ENCODE measurements at places on chromosomes 11 and 22.
A peak's percentile ranks its signal among the peaks of the same experiment; 100 is the strongest.

DNA sequence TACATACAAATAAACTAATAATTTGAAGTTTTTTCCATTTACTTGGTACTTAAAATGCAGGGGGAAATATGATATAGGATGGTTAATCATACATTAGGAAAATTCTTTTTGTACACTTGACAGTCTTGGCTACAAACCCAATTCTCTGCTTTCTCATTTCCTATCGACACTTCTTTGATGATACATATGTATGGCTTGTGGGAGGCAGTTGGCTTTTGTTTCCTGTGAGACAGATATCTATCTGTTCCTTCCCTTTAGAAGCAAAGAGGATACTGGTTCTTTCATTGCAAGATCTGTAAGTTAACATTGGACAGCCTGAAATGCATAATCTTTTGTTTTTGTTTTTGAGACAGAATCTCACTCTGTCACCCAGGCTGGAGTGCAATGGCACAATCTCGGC lies 47.9 kb upstream of the ADORA2A start:
- DNase-seq: no peak

DNA sequence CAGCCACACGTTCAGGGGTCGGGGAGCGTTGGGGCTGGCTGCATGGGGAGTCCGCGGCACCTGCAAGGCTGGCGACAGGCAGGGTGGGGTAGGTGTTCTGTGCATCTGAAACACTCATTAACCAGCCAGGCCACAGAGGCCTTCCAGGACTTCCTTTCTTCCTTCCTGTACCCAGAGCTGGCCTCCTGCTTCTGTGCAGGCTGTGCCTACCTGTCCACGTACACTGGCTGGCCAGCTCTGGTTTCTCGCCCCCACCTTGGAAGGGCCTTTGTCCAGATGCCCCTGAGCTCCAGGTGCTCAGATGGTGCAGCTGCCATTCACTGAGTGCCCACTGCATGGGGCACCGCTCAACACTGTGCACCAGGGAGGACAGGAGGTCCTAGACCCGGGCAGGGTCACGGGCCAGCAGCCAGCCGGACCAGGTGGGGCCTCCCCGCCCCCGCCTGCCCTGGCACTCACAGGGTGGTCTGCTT lies 15.9 kb downstream of the TTLL12 start:
- DNase-seq: no peak

DNA sequence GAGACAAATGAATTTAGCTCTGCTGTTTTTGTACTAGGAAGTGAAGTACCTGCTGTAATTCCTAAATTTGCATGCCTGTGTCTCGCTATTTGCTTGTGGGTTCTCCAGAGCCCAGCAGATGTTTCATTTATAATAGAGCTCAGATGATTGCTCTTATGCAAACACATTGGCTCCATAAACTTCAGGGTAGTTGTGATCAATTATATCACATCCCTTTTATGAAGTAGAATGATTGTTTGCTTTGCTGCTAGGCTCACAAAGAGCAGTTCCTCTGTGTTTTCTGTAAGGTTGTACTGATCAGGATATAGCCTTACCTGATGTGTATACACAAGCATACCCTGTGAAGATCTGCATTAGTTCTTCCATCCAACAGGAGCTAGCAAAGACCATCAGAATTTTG lies 64.1 kb downstream of the C11orf87 start:
- no peak for DNase-seq

GRCh38 chr11:79648766-79649520 lies 208.1 kb upstream of the TENM4 start:
- DNase-seq: no peak

GRCh38 chr22:30204015-30204741 lies 42.4 kb downstream of the LIF start:
- DNase-seq: no peak

DNA sequence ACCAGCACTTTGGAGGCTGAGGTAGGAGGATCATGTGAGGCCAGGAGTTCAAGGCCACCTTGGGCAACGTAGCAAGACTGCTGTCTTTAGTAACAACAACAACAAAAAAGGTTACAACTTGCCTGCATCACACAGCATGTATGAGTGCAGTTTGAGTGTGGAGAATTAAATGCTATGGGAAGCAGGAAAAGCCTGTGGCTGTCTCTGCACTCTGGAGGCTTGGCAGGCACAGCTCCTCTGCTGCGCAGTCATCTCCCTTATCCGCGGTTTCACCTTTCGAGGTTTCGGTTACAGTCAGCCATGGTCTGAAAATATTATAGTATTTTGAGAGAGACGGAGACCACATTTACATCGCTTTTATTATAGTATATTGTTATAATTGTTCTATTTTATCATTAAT lies 2.9 kb downstream of the MICAL2 start:
- DNase-seq: no peak

DNA sequence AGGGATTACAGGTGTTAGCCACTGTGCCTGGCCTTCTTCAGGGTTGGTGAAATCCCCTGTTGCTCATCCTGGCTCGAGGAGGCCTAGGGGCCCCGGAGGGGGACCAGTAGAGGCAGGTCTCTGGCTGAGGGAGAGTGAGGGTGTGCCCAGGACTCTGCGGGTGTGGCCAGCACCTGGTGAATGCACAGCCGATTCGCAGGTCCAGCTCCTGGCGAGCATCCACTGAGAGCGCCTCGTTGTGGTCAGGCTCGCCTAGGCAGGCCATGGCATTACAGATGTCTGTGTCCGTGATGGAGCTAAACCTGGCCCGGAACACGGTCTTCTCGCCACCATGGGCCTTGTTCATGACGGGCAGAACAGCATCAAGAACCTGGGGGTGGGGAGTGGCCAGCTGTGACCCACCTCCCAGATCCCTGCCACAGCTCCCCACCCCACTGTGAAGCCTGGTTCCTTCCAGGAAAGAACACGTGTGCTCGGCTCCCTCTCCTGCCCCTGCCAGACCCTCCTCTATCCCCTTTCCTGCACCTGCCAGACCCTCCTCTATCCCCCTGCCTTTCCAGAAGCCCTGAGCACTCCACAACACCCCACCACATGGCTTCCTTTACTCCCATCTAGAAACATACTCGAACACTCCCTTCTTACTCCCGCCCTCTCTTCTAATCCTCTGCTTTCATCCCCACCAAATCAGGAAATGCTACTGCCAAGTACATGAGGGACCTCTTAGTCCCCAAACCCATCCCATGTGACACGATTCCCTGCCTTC lies 12.4 kb downstream of the TOP3B start:
- no peak for DNase-seq

- DNase-seq: no peak
These were observed 49.6 kb upstream of the MPEG1 start for GRCh38 chr11:59262177-59262818.

- DNase-seq: no peak
These were observed 163.6 kb downstream of the NTM start for GRCh38 chr11:131533998-131534397.

- no peak for DNase-seq
These were observed 23.1 kb upstream of the CHST1 start for GRCh38 chr11:45688472-45689033.

- DNase-seq: no peak
These were observed 481.8 kb upstream of the TENM4 start for GRCh38 chr11:79922641-79923040.

DNA sequence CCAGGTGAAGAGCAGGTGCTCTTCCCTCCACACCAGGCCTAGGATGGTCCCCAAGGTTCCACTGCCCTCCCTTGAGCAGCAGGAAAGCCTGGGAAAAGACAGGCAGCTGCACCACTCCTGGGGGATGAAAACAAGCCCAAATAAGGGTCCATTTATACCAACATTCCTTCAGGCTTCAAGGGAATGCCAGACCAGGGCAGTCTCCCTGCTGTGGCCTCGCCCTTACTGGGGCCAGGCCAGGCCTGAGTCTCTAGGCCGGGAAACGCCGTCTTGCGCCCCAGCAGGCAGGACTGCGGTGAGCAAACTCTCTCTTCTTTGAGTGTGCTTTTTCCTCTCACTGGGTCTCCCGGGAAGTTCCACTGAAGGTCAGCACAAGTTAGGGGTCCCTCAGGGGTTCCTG lies 443.5 kb downstream of the SOX6 start:
- no peak for DNase-seq

DNA sequence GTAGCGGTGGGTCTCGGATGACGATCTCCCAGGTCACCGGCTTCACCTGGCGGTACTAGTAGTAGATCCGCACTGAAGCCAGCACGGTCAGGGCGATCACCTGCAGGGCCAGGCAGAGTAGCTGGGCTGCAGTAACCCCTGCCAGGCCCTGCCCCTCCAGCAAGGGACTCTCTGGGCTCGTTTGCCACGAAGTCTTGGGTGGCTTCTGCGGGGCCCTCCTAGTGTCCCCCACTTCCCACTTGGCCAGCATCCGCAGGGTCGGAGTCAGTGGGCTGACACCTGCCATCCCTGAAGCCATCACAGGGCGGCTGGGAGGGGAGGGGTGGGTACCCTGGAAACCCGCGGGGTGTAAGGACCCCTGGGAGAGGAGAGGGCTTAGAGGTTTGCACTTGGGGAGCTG lies 214.0 kb downstream of the OR4C45 start:
- no peak for DNase-seq

DNA sequence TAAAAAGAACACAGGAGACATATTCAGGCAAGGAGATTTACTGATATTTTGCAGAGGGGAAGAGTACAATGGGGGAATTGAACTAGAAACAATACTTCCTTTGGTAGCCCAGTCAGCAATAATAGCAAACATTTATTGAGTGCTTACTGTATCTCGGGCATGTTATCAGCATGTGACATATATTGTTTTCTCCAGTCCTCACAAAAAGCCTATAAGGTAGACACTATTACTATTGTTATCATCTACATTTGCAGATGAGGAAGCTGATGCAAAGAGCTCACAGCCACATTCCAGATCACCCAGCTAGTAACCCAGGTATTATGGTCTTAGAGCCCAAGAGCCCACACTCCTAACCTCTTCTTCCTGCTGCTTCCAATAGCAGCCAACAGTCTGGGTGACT lies 27.9 kb downstream of the NAV2 start:
- no peak for DNase-seq

DNA sequence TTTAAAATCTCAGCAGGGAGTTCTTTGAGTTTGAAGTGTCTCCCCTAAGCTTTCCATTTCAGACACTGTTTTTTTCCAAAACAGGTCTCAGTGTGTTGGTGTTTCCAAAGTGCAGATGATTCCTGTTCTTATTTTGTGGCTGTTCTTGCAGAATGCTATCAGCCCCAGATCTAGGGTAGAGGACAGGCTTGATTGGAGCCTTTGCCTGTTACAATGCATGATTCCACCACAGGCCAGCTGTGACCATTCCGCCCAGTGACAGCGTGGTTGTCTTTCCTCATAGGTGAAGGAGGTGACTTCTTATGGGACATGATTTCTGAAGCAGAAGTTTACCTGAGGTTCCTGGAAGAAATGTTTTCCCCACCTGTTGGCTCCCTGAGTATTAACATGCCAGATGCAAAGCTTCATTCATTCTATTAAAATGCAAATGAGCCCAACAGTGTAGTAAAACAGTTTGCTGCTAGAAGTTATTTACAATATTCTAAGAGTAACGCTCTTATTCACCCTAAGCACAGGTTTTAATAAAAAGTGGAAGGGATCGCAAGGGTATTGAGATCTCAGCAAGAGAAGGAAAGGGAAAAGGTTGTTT lies 36.9 kb upstream of the BIRC3 start:
- no peak for DNase-seq

DNA sequence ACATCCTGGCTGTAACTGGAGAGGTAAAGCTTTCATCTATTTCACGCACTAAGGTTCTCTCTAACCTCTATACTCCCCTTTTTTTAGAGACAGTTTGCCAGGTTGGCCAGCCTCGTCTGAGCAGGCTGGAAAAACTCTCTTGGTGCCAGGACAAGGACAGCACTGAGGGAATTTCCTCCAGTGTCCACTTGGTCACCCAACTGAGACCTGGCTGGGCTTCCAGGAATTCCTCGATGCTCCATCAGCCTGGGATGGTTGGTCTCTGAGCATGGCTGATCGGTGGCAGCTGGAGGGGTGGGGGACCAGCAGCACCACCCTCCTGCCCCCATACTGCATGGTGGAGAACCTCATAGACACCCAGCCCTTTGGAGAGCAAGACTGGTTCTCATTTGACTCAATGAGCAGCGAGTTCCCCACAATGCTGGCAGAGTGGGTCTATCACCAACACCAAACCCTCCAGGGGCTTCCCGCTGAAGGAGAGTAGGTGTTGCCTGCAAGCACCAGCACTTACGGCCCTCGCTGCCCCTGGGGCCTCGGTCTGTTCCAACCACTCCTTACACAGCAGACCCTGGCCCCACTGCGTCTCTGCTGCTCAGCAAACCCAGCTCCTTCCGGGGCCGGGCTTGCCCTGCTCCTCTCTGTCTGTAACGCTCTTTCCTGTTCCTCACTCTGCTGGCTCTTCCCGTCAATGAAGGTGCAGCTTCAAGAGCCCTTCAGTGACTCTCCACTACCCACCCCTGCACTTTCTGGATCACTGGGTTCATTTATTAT lies 122.2 kb downstream of the ST3GAL4 start:
- peak; percentile 37 for DNase-seq

GRCh38 chr11:61160487-61161189 lies 588 bp downstream of the VPS37C start:
- DNase-seq: no peak

DNA sequence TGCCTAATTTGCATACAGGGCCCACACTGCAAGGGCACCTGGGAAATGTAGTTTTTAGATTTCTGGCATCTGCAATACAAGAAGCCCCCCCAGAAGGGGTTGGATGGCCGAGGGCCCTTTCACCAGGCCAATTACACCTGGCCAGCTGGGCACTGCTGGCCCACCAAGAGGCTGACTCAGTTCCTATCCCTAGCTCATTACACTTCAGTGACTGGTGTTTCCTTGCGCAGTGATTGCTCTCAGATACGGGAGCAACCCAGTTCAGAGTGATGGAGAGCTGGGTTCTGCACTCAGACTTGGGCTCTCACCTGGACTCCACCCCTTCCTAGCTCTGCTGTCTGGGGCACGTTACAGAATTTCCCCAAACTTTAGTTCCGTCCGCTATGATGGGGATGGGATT lies 81.1 kb upstream of the SHANK2 start:
- no peak for DNase-seq

DNA sequence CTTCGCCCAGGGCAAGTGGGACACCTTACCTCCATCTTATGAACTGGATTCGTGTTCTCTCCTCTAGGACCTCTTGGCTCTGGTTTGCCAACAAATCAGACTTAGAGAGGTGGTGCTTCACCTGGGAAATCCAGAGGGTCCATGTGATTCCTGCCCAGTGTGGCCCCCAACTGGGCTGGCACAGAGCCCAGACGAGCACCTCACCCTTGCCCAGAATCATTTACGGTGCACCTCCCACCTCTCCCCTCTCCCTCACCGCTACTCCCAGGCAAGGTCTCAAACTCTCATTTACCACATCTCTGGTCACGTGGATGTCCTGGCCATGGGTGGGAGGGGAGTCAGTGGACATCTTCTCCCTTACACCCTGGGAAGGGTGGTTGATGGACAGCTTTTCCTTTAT lies 1.1 kb downstream of the SPATA19 start:
- DNase-seq: no peak

- no peak for DNase-seq
These were observed 146.3 kb upstream of the B3GAT1 start for GRCh38 chr11:134558258-134558835.

- no peak for DNase-seq
These were observed 1.2 kb downstream of the EPS8L2 start for GRCh38 chr11:706957-707816.

DNA sequence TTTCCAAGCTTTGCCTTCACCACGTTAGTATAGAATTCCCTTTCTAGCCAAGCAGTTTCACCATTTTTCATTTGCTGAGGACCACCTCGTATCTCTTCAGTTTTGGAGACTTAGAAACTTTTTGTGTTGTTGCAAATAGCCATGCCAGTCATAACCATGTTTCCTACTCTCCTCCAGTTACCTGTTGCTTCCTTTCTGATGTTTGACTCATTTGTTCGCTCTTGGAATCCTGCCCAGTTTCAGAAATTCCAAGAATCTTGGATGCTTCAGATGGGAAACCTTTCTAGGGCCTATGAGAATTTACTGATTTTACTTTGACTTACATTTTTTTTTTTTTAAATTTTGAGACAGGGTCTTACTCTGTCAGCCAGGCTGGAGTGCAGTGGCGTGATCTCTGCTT lies 65.4 kb downstream of the PPP6R3 start:
- no peak for DNase-seq
